ENCODE measurements at places on chromosomes 6 and 20. TPM values are rescaled to one million over a fixed set of nuclear protein-coding genes. Genes with fewer than 3 reads are reported as not detected.
A peak's percentile ranks its signal among the peaks of the same experiment; 100 is the strongest.

- no peak overlapping the region for H3K27ac ChIP-seq
- H3K36me3 ChIP-seq, result no peaks in the 10 kb centered on the region
- peaks cover 6% of the 10 kb centered on the region for H3K4me1 ChIP-seq
- no peak overlapping the region for H3K4me3 ChIP-seq
- no peaks in the 10 kb centered on the region for H3K27me3 ChIP-seq
- no peak for DNase-seq
Measured at GRCh38 chr20:45109634-45110033, 5.3 kb downstream of the WFDC5 start.

The PABPC1L gene
- total RNA-seq, result 4.8 TPM

The TRIM31 gene
- not detected for total RNA-seq

The SLC17A9 gene
- total RNA-seq, result not detected

GRCh38 chr6:78243519-78243918, 590.7 kb downstream of the MEI4 start:
- no peak overlapping the region for H3K27ac ChIP-seq
- H3K27me3 ChIP-seq, result no peaks in the 10 kb centered on the region
- no peak overlapping the region for H3K4me3 ChIP-seq
- peak; percentile 16 for DNase-seq
- no peaks in the 10 kb centered on the region for H3K4me1 ChIP-seq
- no peaks in the 10 kb centered on the region for H3K36me3 ChIP-seq

The ASXL1 gene
- 19.9 TPM for total RNA-seq

- peaks cover 11% of the 10 kb centered on the region for H3K27me3 ChIP-seq
- H3K36me3 ChIP-seq, result no peaks in the 10 kb centered on the region
- no peak overlapping the region for H3K27ac ChIP-seq
Measured at GRCh38 chr6:70389261-70389660, 24.0 kb upstream of the FAM135A start.

The HLA-DOB gene
- 0.32 TPM for total RNA-seq

- no peak for DNase-seq
- H3K27ac ChIP-seq, result peak overlapping the region; percentile 67
- H3K36me3 ChIP-seq, result peaks cover 44% of the 10 kb centered on the region
- peaks cover 48% of the 10 kb centered on the region for H3K4me1 ChIP-seq
- H3K27me3 ChIP-seq, result no peaks in the 10 kb centered on the region
Measured at GRCh38 chr6:657743-658142, 843 bp upstream of the HUS1B start.

GRCh38 chr6:106026748-106027715, 59.1 kb upstream of the PRDM1 start:
- no peak overlapping the region for H3K4me3 ChIP-seq
- H3K36me3 ChIP-seq, result no peaks in the 10 kb centered on the region
- H3K27me3 ChIP-seq, result no peaks in the 10 kb centered on the region
- no peaks in the 10 kb centered on the region for H3K4me1 ChIP-seq

GRCh38 chr6:84344005-84344404, 116.6 kb upstream of the CEP162 start:
- no peaks in the 10 kb centered on the region for H3K27me3 ChIP-seq
- no peak for DNase-seq
- no peaks in the 10 kb centered on the region for H3K4me1 ChIP-seq
- no peak overlapping the region for H3K27ac ChIP-seq

The MUC22 gene
- total RNA-seq, result not detected

DNA sequence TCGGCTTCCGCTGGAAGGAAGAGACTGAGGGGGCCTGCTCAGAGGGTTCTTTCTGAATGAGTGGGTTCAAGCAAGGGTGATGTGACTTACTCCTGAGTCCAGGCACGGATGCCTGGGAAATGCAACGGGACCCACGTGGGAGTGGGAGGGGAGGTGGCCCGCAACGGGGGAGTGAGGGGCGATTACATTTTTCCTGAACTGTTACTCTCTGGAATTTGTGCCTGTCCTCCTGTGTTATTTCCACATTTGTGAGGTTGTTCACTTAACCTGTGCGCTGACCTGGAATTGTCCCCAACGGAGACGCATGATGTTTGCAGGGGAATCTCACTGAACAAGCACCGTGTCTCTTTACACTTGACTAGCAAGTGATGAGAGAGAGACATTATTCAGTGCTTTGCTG, 209.4 kb downstream of the CDH4 start:
- DNase-seq, result no peak
- H3K27me3 ChIP-seq, result no peaks in the 10 kb centered on the region
- no peaks in the 10 kb centered on the region for H3K4me1 ChIP-seq
- H3K36me3 ChIP-seq, result no peaks in the 10 kb centered on the region

- no peaks in the 10 kb centered on the region for H3K4me1 ChIP-seq
- DNase-seq, result no peak
- H3K27me3 ChIP-seq, result no peaks in the 10 kb centered on the region
Measured at GRCh38 chr6:98566126-98566525, 268.2 kb upstream of the POU3F2 start.

Data from SJSA1 (cell line).